Colonic mucosa (tissue), 4 donors: ENCODE measurements at places on chromosomes 4 and X.

DNA sequence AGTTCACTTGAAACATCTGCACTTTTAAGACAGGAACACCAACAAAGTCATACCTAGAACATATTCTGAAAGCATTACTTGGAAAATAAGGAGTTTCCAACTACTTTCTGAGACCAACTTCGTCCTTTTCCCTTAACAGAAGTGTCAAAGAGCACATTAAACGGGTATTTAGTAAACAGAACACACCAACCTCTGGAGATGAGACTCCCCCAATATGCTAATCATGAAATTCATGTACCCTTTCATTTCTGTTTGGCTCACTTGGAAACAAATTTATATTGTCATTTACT, 69.2 kb downstream of the NOCT start:
- DNase-seq: no peak

DNA sequence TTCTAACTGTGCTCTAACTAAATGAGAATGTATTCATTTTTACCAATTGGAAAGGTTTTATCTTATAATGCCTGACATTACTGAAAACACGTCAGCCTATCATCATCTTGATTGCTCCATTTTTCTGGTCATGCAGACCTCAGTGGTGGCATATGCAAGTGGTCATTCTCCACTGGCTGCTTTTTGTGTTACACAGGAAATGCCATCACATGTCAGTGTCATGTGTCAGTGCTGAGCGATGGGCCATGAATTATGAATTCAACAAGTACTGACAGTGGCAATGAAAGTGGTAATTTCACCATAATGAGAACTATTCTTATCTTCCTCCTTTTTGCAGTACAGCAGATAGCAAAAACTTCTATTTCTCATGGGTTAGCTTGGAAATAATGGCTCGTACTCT, 190.5 kb downstream of the PACRGL start:
- no peak for DNase-seq

GRCh38 chrX:70754169-70754848, 154.2 kb downstream of the TEX11 start:
- no peak for DNase-seq

GRCh38 chrX:38279188-38279587, 48.1 kb downstream of the RPGR start:
- DNase-seq: no peak

GRCh38 chr4:95215991-95216605, 332.7 kb downstream of the UNC5C start:
- DNase-seq: no peak
